Kidney (tissue), 22 donors: ENCODE measurements at places on chromosomes 7 and 10. TPM values are rescaled to one million over a fixed set of nuclear protein-coding genes. Genes with fewer than 3 reads are reported as not detected.
A peak's percentile ranks its signal among the peaks of the same experiment; 100 is the strongest.

UCN3 gene
- 1.4 TPM for polyA plus RNA-seq

CAMK2B gene
- polyA plus RNA-seq, result 3.2 TPM

STEAP1B gene
- not detected for polyA plus RNA-seq

SLC39A12 gene
- not detected for polyA plus RNA-seq

DNA sequence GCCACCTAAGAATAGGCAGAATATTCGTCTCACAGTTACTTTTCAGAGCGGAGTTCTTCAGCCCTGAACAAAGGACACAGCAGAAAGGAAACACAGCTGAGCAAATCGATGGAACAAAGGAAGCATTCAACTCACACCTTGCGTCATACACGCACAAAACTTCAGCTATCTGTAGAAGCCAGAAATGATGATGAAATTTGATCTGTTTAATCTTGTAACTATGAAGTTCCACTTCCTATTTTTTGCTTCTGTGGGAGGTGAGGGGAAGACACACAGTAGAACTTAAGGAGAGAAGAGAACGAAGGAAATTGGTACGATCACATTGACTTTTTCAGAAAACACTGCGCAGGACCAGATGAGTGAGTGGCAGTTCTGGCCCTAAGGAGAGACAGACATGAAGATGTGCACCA lies 26.2 kb downstream of the FAM171A1 start:
- DNase-seq, result no peak

DNA sequence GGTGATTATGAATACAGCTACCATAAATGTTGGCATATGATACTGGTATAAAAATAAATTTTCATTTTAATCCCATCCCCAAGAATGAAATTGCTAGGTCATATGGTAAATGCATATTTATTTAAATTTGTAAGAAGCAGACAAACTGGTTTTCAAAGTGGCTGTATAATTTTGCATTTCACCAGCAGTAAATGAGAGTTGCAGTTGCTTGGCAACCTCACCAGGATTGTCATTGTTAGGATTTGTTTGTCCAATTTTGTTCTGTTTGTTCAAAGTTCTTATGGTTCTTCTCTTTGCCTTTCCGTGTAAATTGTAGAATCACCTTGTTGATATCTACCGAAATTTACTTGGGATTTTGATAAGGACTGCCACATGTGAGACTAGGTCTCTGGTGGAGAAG lies 237.4 kb downstream of the OTUD1 start:
- DNase-seq, result no peak

- DNase-seq, result no peak
Observed at GRCh38 chr10:110860576-110861241, 11.0 kb upstream of the PDCD4 start.

GRCh38 chr10:116748041-116748440 lies 5.7 kb upstream of the HSPA12A start:
- no peak for DNase-seq

DNA sequence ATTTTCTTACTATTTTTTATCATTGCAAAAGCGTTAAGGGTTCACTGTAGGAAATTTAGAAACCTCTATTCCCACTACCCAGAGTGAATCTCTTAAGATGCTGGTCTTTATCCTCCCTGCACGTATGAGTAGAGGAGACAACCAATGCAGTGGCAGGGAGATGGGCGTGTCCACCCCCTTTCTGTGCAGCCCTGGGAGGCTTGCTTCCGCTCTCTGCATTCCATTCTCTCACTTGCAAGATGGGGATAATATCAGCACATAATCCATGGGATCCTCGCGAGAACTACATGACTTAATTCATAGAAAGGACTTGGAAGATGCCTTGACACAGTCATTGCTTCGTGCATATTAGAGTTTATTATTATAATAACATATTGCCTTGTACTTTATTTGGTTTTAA lies 196.2 kb downstream of the KLF6 start:
- no peak for DNase-seq

GRCh38 chr7:7772397-7772821 lies 54.0 kb upstream of the RPA3 start:
- peak; percentile 72 for DNase-seq
